ENCODE measurements at places on chromosomes 13 and 19. TPM values are rescaled to one million over a fixed set of nuclear protein-coding genes. Genes with fewer than 3 reads are reported as not detected.

- DNase-seq = no peak
Measured at GRCh38 chr19:7500811-7501450, 12.1 kb upstream of the PEX11G start.

- DNase-seq = no peak
Measured at GRCh38 chr19:7288977-7289376, 5.2 kb downstream of the INSR start.

GRCh38 chr19:13100031-13100588 lies 2.5 kb downstream of the LYL1 start:
- DNase-seq = no peak

- no peak for DNase-seq
Measured at GRCh38 chr19:48970923-48971395, 5.8 kb downstream of the FTL start.

- DNase-seq = no peak
Measured at GRCh38 chr13:46303742-46304385, 83.2 kb downstream of the RUBCNL start.

DNA sequence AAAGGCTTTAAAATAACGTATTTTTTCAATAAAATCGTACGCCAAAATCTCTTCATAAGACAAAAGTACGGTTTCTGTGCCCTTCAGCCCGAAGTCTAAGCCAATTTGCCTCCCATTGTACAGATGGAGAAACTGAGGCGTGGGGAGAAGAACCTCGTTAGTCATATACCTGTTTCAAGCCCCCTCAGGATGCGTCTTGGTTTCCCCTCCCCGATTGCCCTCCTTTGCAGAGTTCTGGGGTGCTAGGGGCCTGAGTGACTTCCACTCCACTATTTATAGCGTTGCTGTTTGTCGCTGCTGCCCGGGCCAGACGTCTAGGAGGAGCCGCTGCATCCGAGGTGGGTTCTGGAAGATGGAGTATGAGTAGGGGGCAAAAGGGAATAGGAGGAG lies 2.3 kb upstream of the LTBP4 start:
- DNase-seq = no peak

- no peak for DNase-seq
Measured at GRCh38 chr13:31088826-31089420, 72.8 kb downstream of the HSPH1 start.

- peak; percentile 49 for DNase-seq
Measured at GRCh38 chr13:44237881-44238421, 135.7 kb upstream of the SERP2 start.

DNA sequence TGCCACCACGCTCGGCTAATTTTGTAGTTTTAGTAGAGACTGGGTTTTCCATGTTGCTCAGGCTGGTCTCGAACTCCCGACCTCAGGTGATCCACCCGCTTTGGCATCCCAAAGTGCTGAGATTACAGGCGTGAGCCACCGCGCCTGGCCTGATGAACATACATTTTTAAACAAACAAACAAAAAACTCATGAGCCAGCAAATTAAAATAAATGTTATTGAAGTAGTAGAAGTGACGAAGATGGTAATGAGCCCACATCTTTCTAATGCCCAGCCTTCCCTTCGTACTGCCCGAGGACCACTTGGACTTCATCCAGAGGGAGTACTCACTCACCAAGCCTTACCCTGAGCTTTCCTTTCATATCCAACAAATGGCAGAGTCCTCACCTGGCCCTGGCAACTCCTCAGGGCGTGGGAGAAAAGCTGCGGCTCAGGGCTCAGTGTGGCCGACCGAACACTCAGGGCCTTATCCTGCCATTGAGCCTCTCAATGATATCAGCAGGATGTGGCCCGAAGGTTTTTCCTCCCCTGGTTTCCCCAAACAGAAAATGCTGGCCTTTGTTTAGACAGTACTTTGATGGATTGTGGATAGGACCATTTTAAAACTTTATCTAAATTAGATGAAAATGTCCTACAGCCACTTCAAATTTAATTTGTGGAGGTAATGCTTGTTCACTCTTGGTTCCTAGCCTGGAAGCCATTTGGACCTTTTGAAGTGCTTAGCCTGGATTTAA lies 22.8 kb upstream of the ABCC4 start:
- DNase-seq = no peak

DNA sequence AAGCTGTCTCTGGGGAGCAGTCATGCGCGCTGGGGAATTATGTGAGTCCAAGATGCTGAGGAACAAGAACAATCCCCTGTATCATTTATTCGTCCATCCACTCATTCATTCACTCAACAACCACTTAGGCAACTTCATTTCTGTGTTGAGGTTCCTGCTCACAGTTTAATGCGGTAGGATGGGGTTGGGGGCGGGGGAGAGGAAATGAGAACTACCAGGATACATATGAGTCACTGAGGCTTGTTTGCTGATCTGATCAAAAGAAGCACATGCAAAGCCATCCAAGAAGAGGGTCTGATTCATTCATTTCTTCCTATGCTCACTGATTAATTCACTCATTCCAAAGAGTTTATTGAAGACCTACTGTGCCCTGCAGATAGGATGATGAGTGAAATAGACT lies 20.9 kb downstream of the ZNF536 start:
- DNase-seq = no peak

DNA sequence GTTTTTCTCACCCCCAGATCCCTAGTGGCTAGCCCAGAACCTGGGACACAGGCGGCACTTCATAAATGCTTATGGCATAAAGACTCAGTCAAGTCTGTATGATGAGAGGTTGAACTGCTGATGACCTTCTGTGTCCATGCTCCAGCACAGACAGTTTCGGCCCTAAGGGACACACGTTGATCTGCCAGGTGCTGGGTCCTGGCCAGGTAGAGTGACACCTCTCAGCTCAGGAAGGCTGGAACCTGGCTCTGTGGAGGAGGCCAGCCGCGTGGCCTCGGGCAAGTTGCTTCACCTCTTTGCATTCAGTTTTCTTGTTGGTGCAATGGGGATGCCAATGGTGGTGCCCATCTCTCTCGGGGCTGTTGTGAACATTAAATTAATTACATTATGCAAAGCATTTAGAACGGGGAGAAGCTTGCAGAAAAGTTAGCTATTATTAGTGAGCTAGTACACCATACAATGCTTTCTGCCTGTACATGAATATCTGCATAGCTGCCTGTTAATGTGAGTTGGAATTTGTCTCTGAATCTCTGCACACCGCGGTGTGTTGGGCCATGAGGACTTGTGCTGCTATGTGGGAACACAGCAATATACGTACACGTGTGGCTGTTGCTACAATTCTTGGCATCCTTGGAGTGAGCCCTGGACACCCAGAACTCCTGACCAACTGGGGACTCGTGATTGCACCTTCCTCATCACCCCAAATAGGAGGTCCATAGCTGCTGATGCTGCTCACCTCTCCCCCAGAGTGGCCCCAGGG lies 8.4 kb downstream of the GADD45B start:
- DNase-seq = no peak

GRCh38 chr19:10862561-10863106 lies 8.7 kb upstream of the CARM1 start:
- no peak for DNase-seq

DNA sequence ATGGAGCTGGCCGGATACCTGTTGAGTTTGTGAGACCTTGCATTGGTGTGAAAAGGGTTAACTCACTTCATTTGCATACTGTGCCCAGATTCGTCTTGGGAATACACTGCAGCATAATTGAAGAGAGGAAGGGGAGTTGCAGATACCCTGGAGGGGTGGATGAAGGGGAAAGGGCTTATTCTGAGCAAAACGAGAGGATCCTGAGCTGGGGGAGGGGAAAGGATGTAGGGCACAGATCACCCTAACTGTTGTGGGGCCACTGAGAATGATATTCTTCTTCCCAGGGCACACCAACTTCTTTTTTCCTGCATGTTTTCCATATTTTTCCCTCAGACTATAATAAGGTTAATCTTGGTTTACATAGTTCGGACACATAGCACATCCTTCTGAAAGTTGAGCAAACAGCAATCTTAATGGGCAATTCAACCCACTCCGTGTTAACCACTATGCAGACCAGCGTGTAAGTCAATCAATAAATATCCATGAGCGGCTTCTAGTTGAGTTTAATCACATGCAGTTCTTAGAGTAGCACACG lies 11.7 kb upstream of the PTPRS start:
- DNase-seq = no peak

GRCh38 chr13:48492096-48492440 lies 40.8 kb downstream of the RCBTB2 start:
- DNase-seq = no peak

- no peak for DNase-seq
Measured at GRCh38 chr19:56778351-56778750, 62.2 kb downstream of the PEG3 start.

The FCHO1 gene
- 0.47 TPM for polyA plus RNA-seq

The ZNF682 gene
- 1.3 TPM for polyA plus RNA-seq

The IL12RB1 gene
- 0.10 TPM for polyA plus RNA-seq

The ICAM1 gene
- 42.5 TPM for polyA plus RNA-seq

The GFY gene
- not detected for polyA plus RNA-seq

The PRR20C gene
- polyA plus RNA-seq = not detected

The KCTD15 gene
- 59.1 TPM for polyA plus RNA-seq

The STARD13 gene
- polyA plus RNA-seq = 21.2 TPM

Data from BJ (cell line).